ENCODE measurements at places on chromosomes 7 and 10.

DNA sequence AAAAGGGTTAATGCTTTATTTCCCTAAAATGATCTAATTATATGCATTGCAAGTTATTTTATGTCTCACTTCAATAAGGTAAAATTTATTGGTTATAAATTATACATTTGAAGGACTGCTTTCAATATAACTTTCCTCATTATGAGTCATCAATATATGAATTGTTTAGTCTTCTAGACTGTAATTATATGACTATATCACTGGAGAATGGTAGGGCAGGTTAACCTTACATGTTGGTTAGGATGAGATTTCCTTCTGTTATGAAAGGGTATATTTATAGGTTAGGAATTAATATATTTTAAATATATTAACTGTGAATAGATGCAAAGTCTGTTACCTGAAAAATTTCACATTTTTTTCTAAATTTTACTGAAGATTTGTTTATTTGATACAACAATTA, 406.4 kb upstream of the ETV1 start:
- no peak overlapping the region for H3K27ac ChIP-seq
- no peaks in the 10 kb centered on the region for H3K4me1 ChIP-seq
- H3K36me3 ChIP-seq = no peaks in the 10 kb centered on the region
- H3K27me3 ChIP-seq = no peaks in the 10 kb centered on the region
- DNase-seq = no peak
- no peak overlapping the region for H3K4me3 ChIP-seq

GRCh38 chr7:34991938-34992840, 45.1 kb downstream of the DPY19L1 start:
- peaks cover 5% of the 10 kb centered on the region for H3K4me1 ChIP-seq
- peaks cover 11% of the 10 kb centered on the region for H3K36me3 ChIP-seq

- H3K36me3 ChIP-seq = no peaks in the 10 kb centered on the region
- DNase-seq = no peak
- no peaks in the 10 kb centered on the region for H3K27me3 ChIP-seq
- H3K4me3 ChIP-seq = no peak overlapping the region
- no peak overlapping the region for H3K27ac ChIP-seq
Measured at GRCh38 chr7:47031786-47032535, 550.0 kb downstream of the TNS3 start.

- H3K4me1 ChIP-seq = peaks cover 22% of the 10 kb centered on the region
- H3K4me3 ChIP-seq = no peak overlapping the region
- peaks cover 23% of the 10 kb centered on the region for H3K36me3 ChIP-seq
- H3K27me3 ChIP-seq = no peaks in the 10 kb centered on the region
- DNase-seq = no peak
- H3K27ac ChIP-seq = peak overlapping the region; percentile 34
Measured at GRCh38 chr7:135681762-135682161, 19.4 kb downstream of the STMP1 start.

DNA sequence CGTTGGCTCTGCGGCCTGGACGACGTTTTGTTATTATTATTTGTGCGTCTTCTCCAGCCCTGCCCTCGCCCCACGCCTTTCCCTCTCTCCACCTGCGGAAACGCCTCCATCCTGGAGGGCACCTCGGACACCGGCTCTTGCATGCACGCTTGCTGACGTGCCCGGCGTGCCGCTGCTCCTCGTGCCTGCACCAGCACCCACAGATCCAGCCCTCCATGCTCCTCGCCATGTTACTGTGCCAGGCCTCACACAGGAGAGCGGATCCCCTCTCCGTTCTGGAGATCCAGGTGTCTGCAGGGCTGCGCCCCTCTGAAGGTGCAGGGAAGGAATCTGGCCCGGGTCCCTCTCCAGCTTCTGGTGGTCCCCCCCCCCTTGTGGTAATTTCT, 373.9 kb upstream of the FOXK1 start:
- peaks cover 6% of the 10 kb centered on the region for H3K27me3 ChIP-seq
- no peaks in the 10 kb centered on the region for H3K36me3 ChIP-seq
- H3K4me3 ChIP-seq = no peak overlapping the region
- H3K4me1 ChIP-seq = peaks cover 6% of the 10 kb centered on the region

DNA sequence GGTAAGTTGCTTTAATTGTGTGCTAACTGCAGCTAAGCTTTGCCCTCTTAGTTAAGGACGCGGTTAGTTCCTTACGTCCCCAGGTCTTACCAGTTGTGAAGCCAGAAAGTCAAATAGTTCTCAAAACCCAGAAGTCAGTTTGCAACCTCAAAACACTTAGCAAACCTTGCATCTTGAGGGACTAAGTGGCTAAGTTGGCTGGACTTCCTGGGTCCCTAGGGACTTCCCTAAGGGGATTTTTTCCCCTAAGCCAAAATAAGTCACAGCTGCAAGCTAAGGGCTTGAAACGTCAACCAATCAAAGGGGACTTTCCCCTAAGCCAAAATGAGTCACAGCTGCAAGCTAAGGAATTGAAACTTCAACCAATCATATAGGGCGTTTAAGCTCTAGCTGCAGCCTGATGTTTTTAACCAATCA, 36.2 kb upstream of the HECW1 start:
- H3K36me3 ChIP-seq = no peaks in the 10 kb centered on the region
- H3K27ac ChIP-seq = no peak overlapping the region
- peaks cover 11% of the 10 kb centered on the region for H3K27me3 ChIP-seq
- H3K4me3 ChIP-seq = no peak overlapping the region

DNA sequence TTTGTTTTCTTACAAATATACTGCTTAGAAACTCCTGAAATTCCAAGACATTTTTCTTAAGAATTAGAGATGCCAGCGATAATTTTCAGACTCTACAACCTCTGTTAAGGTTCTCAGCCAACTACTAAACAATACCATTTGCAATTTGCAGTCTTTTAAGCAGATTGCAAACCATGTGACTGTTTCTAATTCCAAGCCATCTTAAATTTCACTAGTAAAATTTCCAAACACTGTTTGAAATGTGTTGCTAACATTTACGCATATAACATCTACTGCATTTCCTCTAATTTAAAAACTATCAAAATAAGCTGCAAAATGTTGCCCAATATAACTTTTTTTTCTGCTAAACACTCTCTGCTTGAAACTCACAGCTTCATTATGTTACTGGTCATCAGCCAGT, 56.0 kb upstream of the MACROH2A2 start:
- no peaks in the 10 kb centered on the region for H3K4me1 ChIP-seq
- no peak overlapping the region for H3K4me3 ChIP-seq
- H3K36me3 ChIP-seq = no peaks in the 10 kb centered on the region
- no peak overlapping the region for H3K27ac ChIP-seq
- H3K27me3 ChIP-seq = peaks cover 3% of the 10 kb centered on the region

DNA sequence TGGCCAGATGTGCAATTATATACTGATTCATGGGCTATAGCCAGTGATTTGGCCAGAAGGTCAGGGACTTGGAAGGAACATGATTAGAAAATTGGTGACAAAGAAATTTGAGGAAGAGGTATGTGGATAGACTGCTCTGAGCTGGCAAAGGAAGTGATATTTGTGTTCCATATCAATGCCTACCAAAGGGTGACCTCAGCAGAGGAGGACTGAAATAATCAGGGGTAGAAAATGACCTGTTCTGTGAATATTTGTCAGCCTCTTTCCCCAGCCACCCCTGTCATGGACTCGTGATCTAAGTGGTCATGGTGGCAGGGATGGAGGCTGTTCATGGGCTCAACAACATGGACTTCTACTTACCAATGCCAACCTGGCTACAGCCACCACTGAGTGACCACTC, 47.0 kb downstream of the PTPRE start:
- H3K4me1 ChIP-seq = peaks cover 15% of the 10 kb centered on the region
- no peak overlapping the region for H3K4me3 ChIP-seq
- peaks cover 17% of the 10 kb centered on the region for H3K27me3 ChIP-seq
- no peak for DNase-seq
- no peak overlapping the region for H3K27ac ChIP-seq
- H3K36me3 ChIP-seq = no peaks in the 10 kb centered on the region

DNA sequence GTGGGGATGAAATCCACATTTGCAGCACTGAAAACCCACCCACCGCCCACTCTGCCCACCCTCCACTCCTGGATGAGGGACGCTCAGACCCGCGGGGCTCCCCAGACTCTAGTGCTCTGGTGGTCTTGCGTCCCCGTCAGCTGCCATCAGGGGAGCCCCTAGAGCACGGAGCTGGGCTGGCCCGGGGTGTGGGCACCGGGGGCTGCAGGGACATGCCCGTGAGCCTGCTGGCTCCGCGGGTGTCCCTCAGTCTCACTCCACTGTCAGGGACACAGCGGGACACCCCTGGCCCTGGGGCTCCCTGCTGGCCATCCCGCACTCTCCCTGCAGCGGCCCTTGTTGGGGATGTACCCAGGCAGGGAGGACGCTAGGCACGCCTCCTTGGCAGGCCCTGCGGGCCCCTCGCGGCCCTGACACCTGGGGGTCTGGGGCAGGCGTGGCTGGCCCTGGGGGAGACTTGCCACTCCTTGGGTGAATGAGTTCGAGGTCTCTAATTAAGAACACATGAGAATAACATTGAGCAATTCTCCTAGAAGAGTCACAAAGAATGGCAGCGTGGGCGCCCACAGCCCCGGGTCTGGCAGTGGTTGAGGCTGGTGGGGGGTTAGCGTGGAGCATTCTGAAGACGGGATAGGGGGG, 64.2 kb downstream of the CFAP46 start:
- H3K27ac ChIP-seq = no peak overlapping the region
- peaks cover 15% of the 10 kb centered on the region for H3K27me3 ChIP-seq
- H3K4me1 ChIP-seq = peaks cover under 1% of the 10 kb centered on the region
- DNase-seq = peak; percentile 72

GRCh38 chr10:76885816-76886215, 751.8 kb downstream of the KCNMA1 start:
- DNase-seq = no peak
- H3K27me3 ChIP-seq = peaks cover 52% of the 10 kb centered on the region
- no peak overlapping the region for H3K27ac ChIP-seq
- H3K4me3 ChIP-seq = no peak overlapping the region

GRCh38 chr7:106868364-106868763, 3.3 kb downstream of the PIK3CG start:
- no peaks in the 10 kb centered on the region for H3K36me3 ChIP-seq
- peaks cover 11% of the 10 kb centered on the region for H3K4me1 ChIP-seq
- no peaks in the 10 kb centered on the region for H3K27me3 ChIP-seq
- no peak overlapping the region for H3K27ac ChIP-seq

- H3K27me3 ChIP-seq = peaks cover 4% of the 10 kb centered on the region
- no peaks in the 10 kb centered on the region for H3K36me3 ChIP-seq
- H3K4me1 ChIP-seq = no peaks in the 10 kb centered on the region
Measured at GRCh38 chr10:84727398-84727797, 399.0 kb downstream of the CCSER2 start.

DNA sequence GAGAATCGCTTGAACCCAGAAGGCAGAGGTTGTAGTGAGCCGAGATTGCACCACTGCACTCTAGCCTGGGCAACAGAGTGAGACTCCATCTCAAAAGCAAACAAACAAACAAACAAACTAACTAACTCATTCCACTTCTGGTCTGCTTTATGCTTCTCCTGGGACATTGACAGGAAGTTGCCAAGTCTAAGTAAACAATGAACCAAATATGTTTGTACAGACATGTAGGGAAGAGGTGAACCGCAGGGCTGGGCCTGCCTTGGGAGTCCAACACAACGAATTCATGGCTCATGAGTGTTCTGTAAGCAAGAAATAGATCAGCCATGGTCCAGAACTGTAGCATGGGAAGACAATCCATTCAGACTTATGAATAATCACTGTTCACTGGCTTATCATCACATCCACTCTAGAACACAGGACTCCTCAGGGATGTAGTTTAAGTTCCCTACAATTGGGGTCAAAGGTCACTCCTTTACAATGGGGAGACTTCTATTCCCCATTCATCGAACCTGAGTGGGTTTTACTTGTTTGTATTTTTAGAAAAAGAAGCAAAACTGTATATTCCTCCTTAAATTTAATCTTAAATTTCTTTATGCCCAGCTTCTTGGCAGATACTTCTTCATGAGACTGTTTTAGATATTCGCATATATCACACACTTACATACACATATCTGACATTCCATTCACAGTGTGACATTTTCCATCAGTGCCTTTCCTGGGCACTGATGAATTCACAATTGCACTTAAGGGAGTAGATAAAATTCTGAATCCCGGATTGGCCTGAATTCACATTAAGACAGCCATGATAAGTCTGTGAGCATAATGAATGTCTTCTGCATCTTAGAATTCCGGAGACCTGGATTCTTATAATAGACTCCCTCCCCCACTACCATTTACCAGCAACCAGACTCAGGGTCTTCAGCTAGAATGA, 159.1 kb upstream of the EEPD1 start:
- no peaks in the 10 kb centered on the region for H3K27me3 ChIP-seq
- H3K4me1 ChIP-seq = peaks cover 10% of the 10 kb centered on the region
- H3K36me3 ChIP-seq = no peaks in the 10 kb centered on the region
- no peak overlapping the region for H3K4me3 ChIP-seq
- no peak for DNase-seq

- peaks cover 6% of the 10 kb centered on the region for H3K36me3 ChIP-seq
- peaks cover 20% of the 10 kb centered on the region for H3K4me1 ChIP-seq
Measured at GRCh38 chr7:2052657-2053048, 180.1 kb downstream of the MAD1L1 start.

DNA sequence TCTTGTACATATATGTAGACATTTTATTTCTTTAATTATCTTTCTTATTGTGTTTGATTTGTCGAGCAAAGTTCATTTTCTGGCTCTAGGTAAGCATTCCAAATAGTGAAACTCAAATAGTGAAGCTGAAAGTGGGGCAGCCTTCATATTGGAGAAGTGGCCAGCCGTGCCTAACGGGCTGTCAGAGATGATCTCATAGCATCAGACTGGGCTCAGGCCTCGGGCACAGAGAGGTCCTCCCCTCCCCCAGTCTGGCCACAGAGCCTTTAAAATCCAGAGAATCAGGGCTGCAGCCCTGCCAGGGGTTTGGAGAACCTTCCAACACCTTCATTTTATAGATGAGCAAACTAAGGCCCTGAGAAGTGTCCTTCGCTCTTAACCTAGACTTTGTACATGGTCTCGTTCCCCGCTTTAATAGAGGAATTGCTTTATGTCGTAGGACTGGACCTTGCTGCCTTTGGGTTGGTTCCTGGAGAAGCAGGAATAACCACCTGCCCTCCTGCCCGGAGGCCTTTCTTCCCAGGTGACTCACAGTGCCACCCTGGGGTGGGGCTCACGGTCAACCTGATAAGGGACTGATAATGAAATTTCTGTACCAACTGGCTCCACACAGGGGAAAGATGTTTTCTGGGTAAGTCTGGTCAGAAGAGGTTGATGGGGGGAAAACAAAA, 7.3 kb downstream of the TSPAN15 start:
- DNase-seq = no peak
- H3K4me1 ChIP-seq = peaks cover 26% of the 10 kb centered on the region
- peak overlapping the region; percentile 57 for H3K4me3 ChIP-seq
- peak overlapping the region; percentile 80 for H3K27ac ChIP-seq
- peaks cover under 1% of the 10 kb centered on the region for H3K27me3 ChIP-seq
- no peaks in the 10 kb centered on the region for H3K36me3 ChIP-seq

GRCh38 chr7:30413864-30414263, 64.7 kb downstream of the NOD1 start:
- H3K36me3 ChIP-seq = peaks cover 9% of the 10 kb centered on the region
- no peak overlapping the region for H3K27ac ChIP-seq
- H3K27me3 ChIP-seq = no peaks in the 10 kb centered on the region
- DNase-seq = no peak

DNA sequence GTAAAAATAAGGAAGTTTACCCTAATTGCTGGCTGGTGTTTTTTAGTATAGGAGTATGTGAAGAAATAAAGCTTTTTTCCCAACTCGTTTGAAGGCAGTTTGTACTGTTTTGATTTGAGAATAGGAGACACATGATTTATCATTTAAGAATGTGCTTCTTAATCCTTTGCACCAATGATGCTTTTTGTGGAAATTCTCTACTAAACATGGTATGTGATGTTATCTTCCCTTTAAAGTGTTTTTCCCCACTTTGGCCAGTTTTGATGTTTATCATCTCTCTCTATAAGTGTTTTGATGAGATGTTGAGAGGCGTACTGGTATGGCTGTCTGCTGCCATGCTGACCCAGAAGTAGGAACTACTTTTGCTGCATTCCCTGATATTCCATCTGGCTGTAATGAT, 85.1 kb downstream of the SUGCT start:
- peaks cover 3% of the 10 kb centered on the region for H3K36me3 ChIP-seq
- no peak overlapping the region for H3K4me3 ChIP-seq
- H3K27me3 ChIP-seq = no peaks in the 10 kb centered on the region
